ENCODE measurements at places on chromosomes 1 and 21.

DNA sequence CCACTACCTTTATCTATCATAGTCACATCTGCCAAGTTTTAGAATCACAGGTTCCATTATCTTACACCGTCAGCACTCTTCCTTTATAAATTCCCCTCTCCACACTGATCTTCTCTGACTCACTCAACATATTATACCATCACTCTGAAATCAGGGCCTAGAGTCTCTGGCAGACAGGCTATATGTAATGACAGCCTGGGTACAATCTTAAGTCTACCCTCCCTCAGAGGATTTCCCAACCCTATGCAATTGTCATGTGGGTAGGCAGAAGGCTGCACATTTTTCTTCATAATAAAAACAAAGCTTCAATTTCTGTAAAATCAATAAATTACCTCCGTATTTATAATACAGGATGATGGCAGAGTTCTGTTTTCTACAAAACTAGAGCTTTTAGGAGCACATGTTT lies 138.0 kb downstream of the RERE start:
- no peak for DNase-seq

DNA sequence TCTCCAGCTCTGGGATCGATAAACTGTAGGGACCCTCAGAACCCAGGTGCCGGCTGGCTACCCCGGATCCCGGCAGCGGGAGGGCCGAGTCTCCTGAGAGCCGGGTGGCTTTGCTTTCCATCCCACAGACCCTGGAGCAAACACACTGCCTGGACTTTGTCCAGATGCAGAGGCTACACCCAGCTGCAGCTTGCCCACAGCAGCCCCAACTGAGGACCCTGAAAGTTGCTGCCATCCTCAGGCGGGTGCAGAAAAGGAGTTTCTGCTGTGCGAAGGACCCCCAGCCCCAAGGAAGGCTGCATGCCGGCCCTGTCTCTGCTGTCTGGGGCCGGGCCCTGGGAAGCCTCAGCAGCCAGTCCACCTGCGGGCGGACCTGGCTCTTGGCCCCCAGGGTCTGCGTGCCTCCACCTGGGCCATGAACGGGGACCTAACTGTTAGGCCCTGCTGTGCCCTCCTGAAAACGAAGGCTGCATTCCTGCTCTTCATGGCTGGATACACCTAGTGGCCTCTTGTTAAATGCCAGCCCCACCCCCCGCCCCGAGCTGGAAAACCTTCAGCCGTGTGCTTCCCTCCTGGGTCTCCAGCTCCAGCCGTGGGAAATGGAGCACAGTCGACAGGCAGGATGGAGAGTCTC lies 97.5 kb upstream of the ARHGEF16 start:
- no peak for DNase-seq

DNA sequence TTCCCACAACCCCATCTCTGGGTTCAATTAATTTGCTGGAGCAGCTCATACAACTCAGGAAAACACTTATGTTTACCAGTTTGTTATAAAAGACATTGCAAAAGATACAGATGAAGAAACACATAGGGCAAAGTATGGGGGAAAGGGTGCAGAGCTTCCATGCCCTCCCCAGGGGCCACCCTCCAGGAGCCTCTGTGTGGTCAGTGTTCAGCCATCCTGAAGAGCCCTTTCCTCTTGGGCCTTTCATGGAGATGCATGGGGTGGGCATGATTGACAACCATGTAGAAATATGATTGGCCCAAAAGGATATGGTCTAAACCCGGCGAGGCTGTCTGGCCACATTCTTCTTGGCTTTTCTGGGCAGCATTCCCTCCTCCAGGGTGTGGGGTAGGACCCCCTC lies 56.8 kb upstream of the PDE9A start:
- DNase-seq: no peak

- DNase-seq: no peak
Measured at GRCh38 chr1:7482772-7483495, 288.2 kb upstream of the VAMP3 start.

DNA sequence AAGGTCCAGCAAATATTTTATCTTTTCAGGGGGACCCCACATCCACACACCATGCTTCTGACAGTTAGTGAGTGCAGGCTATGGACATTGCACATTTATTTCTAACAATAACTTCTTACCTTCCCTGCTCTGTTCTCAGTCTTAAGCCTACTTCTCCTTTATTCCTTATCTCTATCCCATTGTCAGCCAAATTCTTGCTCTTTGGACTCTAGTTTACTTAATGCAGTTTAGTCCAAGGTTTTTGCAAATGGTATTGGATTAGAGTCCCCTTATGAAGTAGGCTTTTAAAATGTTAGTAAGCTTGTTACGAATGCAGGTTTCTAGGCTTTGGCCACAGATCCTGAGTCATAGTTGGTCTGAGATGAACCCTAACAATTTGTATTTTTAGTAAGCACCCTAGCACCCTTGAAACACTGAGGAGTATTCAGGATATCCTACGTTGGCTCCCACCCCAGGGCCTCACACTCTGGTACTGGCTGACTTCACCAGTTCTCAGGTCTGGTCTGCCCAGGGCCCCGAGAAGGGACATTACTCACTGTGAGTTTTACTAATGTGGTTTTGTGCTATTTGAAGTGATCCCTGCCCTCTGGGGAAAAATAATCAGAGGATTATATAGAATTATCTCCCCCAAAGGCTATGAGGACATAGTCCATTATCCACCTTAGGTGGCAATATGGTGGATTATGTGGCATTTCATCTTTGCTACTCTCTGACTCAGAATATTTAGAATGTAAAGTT lies 239.5 kb downstream of the TGFB2 start:
- DNase-seq: no peak

DNA sequence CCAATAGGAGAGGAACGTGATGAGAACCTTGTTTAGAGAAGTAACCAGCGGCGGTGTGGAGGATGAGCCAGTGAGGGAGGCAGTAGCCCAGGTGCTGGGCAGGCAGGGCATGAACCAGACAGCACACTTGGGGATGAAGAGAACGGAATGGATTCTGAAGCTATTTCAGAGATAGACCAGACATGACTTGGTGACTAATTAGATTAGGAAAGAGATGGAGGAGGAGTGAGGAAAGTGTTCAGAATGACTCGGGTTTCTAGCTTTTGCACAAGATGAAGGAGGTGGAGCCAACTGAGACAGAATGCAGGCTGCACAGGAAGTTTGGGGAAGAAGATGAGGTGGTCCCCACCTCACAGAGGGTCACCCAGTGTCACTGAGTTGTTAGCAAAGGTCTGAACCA lies 5.1 kb downstream of the PEF1 start:
- no peak for DNase-seq

- no peak for DNase-seq
Measured at GRCh38 chr1:36096500-36097432, 8.1 kb downstream of the ADPRS start.

DNA sequence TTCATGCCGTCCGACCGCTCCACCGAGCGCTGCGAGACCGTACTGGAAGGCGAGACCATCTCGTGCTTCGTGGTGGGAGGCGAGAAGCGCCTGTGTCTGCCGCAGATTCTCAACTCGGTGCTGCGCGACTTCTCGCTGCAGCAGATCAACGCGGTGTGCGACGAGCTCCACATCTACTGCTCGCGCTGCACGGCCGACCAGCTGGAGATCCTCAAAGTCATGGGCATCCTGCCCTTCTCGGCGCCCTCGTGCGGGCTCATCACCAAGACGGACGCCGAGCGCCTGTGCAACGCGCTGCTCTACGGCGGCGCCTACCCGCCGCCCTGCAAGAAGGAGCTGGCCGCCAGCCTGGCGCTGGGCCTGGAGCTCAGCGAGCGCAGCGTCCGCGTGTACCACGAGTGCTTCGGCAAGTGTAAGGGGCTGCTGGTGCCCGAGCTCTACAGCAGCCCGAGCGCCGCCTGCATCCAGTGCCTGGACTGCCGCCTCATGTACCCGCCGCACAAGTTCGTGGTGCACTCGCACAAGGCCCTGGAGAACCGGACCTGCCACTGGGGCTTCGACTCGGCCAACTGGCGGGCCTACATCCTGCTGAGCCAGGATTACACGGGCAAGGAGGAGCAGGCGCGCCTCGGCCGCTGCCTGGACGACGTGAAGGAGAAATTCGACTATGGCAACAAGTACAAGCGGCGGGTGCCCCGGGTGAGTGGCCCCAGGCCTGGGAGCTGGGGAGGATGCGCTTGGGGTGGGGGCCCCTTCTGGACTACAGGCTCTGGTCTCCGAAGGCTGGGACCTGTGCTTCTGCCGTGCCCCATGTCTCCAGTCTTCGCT lies 1.1 kb downstream of the SKI start:
- no peak for DNase-seq

DNA sequence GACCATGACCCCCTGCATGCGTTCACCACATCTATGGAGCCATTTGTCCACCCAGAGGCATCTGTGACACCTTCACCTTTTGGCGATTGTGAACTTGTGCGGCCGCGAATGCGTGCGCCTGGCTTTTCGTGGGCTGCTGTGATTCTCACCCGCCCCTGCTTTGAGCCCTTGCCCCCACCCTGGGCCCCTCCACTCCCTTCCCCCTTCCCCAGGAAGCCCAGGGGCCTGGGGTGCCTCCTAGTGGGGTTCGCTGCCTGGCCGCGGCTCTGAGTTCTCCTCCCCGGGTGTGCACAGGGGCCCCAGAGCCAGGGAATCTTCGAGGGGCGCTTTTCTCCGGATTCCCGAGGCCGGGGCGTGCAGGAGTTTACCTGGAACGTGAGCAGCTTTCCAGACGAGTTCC lies 97.9 kb upstream of the ACTRT2 start:
- DNase-seq: no peak

DNA sequence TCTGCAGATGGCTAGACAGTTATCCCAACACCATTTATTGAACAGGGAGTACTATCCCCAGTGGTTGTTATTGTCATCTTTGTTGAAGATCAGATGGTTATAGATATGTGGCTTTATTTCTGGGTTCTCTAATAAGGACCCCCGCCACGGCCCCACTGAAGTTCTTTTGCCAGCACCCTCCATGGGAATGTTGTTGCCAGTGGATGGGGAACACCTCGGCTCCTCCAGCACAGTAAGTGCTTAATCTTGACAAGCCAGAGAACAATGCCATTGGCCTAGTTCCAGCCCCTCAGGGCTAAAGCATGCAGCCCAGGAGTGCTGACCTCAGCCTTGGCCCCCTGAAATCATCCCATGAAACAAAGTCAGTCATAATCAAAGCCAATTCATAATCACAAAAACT lies 337.6 kb downstream of the AGBL4 start:
- DNase-seq: no peak

DNA sequence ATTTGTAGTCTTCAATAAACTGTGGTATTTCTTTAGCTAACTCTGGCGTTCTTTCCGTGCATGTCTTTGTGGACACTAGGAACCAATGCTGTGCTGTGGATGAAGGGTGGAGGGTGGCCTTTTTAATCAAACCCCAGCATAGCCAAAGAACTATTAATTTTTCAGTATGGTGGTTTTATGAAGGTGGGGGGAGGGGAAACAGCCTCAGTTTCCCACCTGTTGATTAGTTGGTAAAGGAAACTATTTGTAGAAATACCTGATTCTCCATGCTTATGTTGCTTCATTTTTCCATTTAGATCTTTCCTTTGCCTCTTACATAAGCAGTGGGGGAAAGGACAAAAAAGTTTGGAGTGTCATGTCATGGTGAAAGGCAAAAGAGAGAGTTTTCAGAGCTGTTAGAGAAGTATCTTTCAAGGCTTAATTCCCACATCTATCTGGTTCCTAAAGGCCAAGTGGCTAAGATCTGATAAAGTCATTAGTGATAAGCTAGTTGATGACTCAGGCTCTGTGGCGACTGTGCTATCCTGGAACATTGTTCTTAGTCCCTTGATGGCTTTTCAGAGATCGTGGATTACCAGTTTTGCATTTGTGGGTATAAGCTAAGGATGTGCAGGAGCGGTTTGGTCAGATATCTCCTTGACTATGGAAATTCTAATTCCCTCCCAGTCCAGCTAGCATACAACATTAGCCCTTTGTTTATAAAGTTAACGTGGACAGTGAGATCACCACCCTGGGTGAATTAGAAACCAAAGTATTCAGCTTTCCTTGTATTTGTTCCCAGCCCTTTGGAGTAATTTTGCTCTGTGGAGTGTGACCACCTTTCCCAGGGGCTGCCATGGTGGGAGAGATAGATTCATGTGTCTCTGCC lies 8.7 kb upstream of the HAX1 start:
- no peak for DNase-seq

DNA sequence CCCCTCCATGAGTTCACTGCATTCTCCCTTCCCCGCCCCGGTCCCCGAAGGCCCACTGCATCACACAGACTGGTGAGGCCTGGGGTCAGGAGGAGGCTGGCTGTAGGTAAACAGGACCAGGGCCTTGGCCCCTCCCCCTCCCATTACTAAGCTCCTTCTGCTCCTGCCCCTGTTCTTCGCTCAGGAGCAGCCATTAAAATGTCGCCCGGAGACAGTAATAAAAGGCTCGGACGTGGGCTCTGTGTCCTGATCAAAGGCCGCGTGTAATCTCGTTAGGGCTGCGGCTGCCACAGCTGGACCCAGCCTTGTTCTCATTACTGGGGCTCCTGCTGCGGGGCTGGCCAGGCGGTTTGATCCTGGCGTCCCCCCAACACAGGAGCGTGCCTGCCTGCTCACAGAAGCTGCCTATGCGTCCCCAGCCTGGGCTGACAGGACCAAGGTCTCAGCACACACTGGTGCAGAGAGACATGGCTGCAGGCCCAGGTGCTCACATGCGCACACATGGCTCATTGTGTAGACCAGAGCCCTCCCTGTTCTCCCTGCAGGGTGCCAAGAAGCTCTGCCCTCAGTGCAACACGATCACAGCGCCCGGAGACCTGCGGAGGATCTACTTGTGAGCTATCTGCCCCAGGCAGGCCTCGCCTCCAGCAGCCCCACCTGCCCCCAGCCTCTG lies 24.0 kb downstream of the TMEM53 start:
- no peak for DNase-seq

DNA sequence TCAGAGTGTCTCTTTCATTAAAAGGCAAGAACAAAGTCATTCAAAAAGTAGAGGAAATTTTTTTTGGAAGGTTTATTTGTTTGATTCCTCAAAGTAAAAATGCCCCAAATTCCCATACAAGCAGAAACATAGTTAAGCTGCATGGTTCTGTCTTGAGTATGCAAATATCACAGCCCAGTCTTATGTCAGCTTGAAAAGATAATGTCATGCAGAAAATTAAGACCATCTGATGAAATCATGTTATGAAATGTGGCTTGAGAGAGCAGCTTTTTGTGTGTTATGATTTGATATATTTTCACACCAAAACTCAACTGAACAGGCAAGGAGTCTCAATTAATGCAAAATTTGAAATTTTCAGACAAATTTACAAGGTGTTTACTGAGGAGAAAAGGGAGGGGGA lies 411.0 kb downstream of the LMO4 start:
- DNase-seq: no peak

- no peak for DNase-seq
Measured at GRCh38 chr1:70324683-70325082, 29.8 kb downstream of the ANKRD13C start.

- no peak for DNase-seq
Measured at GRCh38 chr1:78830321-78830720, 176.2 kb downstream of the ADGRL4 start.

DNA sequence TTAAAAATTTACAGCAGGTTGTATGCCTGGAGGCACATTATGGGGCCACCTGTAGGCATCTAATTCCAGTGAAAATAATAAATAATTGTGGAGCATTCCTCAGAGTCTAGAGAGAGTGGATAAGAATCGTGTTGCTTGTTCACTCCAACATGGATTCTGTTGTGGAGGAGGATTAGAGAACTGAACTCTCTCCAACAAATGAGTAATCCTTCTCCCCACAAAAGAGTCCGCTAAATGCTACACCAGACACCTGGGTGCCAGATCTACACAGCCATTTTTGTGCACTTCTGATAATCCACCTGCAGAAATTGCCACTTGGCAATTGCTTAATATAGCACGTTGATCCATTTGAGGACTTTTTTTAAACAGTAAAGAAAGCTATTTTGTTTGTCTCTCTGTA lies 113.7 kb upstream of the DPYD start:
- DNase-seq: no peak

- DNase-seq: no peak
Measured at GRCh38 chr1:230102046-230102445, 35.0 kb downstream of the GALNT2 start.

Measured in activated naive CD4-positive, alpha-beta T cell treated with anti-CD3 and anti-CD28 coated beads, Interleukin-2, amount 50 U/mL, for 72 hours (primary cell).